ENCODE measurements at places on chromosomes 7 and 10. TPM values are rescaled to one million over a fixed set of nuclear protein-coding genes. Genes with fewer than 3 reads are reported as not detected.

The PLCE1 gene
- 0.33 TPM for total RNA-seq

- H3K27ac ChIP-seq = peak overlapping the region; percentile 90
- no peak overlapping the region for H3K4me3 ChIP-seq
- H3K27me3 ChIP-seq = no peaks in the 10 kb centered on the region
- no peak for DNase-seq
Measured at GRCh38 chr10:73967022-73967429, 30.9 kb upstream of the VCL start.

The CCDC146 gene
- total RNA-seq = 2.8 TPM

GRCh38 chr10:3085785-3086567 is 18.6 kb downstream of the PFKP start:
- H3K36me3 ChIP-seq = peaks cover 13% of the 10 kb centered on the region
- H3K4me1 ChIP-seq = peaks cover 6% of the 10 kb centered on the region
- no peaks in the 10 kb centered on the region for H3K27me3 ChIP-seq
- no peak overlapping the region for H3K27ac ChIP-seq
- DNase-seq = no peak

- H3K4me1 ChIP-seq = no peaks in the 10 kb centered on the region
- H3K36me3 ChIP-seq = no peaks in the 10 kb centered on the region
- H3K27ac ChIP-seq = no peak overlapping the region
- no peak overlapping the region for H3K4me3 ChIP-seq
Measured at GRCh38 chr7:1663223-1663622, 6.9 kb upstream of the ELFN1 start.

DNA sequence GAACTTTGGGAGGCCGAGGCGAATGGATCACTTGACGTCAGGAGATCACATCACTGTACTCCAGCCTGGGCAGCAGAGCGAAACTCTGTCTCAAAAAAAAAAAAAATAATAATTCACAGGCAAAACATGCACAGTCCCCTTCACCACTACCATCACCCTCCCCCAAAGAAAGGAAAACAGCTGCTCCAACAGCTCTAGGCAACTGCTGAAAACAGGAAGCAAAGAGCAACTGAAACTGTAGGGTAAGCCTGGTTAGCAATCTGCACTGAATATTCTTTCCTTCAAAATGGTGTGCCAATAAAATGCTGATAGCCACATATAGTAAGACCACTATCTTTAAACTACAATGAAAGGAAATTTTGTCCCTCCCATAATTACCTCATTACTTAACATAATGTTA is 11.8 kb downstream of the NT5C2 start:
- H3K27me3 ChIP-seq = no peaks in the 10 kb centered on the region
- DNase-seq = no peak
- H3K27ac ChIP-seq = no peak overlapping the region

GRCh38 chr10:29240986-29241660 is 47.7 kb upstream of the LYZL1 start:
- H3K27me3 ChIP-seq = peaks cover 3% of the 10 kb centered on the region
- H3K4me3 ChIP-seq = no peak overlapping the region
- H3K27ac ChIP-seq = no peak overlapping the region
- H3K36me3 ChIP-seq = no peaks in the 10 kb centered on the region

GRCh38 chr7:128928159-128928813 is 9.4 kb upstream of the IRF5 start:
- H3K27ac ChIP-seq = no peak overlapping the region
- H3K4me3 ChIP-seq = no peak overlapping the region
- H3K4me1 ChIP-seq = no peaks in the 10 kb centered on the region
- no peak for DNase-seq
- H3K27me3 ChIP-seq = no peaks in the 10 kb centered on the region
- no peaks in the 10 kb centered on the region for H3K36me3 ChIP-seq

The HOXA5 gene
- 22.1 TPM for total RNA-seq

DNA sequence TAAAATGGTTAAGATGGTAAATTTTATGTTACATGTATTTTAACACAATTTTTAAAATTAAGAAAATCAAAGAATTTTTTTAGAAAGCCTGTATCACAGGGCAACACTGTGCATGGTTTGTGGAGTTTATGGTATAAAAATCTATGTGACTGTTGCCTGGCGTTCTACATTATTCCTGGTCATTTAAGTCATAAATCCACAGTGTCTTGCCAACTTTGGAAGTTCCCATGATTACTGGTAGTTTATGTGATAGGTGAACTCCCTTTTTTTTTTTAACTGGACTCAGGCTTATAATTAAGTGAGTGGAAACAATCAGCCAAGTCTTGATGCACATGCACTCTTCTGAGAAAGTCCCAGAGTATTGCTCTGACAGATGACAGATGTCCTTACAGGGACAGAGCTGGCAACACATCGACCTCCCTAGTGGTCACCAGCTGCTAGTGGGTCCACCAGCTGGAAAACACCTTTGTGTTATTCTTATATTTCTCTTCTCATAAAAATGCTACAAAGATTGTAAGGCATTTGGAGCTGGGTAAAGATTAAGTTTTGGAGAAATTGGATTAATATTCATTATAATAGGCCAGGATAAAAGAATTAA is 8.8 kb upstream of the STN1 start:
- no peaks in the 10 kb centered on the region for H3K36me3 ChIP-seq
- H3K4me3 ChIP-seq = no peak overlapping the region
- DNase-seq = no peak
- no peak overlapping the region for H3K27ac ChIP-seq
- no peaks in the 10 kb centered on the region for H3K27me3 ChIP-seq

GRCh38 chr10:93498166-93498565 is 1.8 kb downstream of the CEP55 start:
- H3K36me3 ChIP-seq = no peaks in the 10 kb centered on the region
- no peaks in the 10 kb centered on the region for H3K27me3 ChIP-seq
- no peak overlapping the region for H3K27ac ChIP-seq
- no peak for DNase-seq
- H3K4me1 ChIP-seq = peaks cover 2% of the 10 kb centered on the region
- H3K4me3 ChIP-seq = peak overlapping the region; percentile 12

- H3K4me3 ChIP-seq = no peak overlapping the region
- H3K4me1 ChIP-seq = no peaks in the 10 kb centered on the region
- H3K36me3 ChIP-seq = no peaks in the 10 kb centered on the region
- no peaks in the 10 kb centered on the region for H3K27me3 ChIP-seq
Measured at GRCh38 chr7:36961097-36961496, 236.8 kb upstream of the AOAH start.

- H3K36me3 ChIP-seq = no peaks in the 10 kb centered on the region
- no peaks in the 10 kb centered on the region for H3K27me3 ChIP-seq
- peaks cover 21% of the 10 kb centered on the region for H3K4me1 ChIP-seq
- DNase-seq = no peak
- H3K27ac ChIP-seq = no peak overlapping the region
Measured at GRCh38 chr10:102819054-102819453, 18.2 kb downstream of the CYP17A1 start.

GRCh38 chr7:39950473-39951225 is 593 bp downstream of the CDK13 start:
- DNase-seq = peak; percentile 49
- H3K36me3 ChIP-seq = no peaks in the 10 kb centered on the region
- H3K27ac ChIP-seq = peak overlapping the region; percentile 97
- H3K4me1 ChIP-seq = peaks cover 5% of the 10 kb centered on the region
- no peaks in the 10 kb centered on the region for H3K27me3 ChIP-seq
- peak overlapping the region; percentile 88 for H3K4me3 ChIP-seq

The SPACDR gene
- under 0.01 TPM for total RNA-seq

- peak overlapping the region; percentile 89 for H3K27ac ChIP-seq
- no peaks in the 10 kb centered on the region for H3K27me3 ChIP-seq
- no peaks in the 10 kb centered on the region for H3K36me3 ChIP-seq
- peak; percentile 100 for DNase-seq
- peaks cover 52% of the 10 kb centered on the region for H3K4me1 ChIP-seq
Measured at GRCh38 chr7:30469303-30469702, 9.3 kb downstream of the NOD1 start.

- H3K27me3 ChIP-seq = no peaks in the 10 kb centered on the region
- no peaks in the 10 kb centered on the region for H3K4me1 ChIP-seq
- H3K4me3 ChIP-seq = no peak overlapping the region
- no peak overlapping the region for H3K27ac ChIP-seq
- DNase-seq = peak; percentile 7
Measured at GRCh38 chr10:96366508-96366907, 7.7 kb upstream of the OPALIN start.

DNA sequence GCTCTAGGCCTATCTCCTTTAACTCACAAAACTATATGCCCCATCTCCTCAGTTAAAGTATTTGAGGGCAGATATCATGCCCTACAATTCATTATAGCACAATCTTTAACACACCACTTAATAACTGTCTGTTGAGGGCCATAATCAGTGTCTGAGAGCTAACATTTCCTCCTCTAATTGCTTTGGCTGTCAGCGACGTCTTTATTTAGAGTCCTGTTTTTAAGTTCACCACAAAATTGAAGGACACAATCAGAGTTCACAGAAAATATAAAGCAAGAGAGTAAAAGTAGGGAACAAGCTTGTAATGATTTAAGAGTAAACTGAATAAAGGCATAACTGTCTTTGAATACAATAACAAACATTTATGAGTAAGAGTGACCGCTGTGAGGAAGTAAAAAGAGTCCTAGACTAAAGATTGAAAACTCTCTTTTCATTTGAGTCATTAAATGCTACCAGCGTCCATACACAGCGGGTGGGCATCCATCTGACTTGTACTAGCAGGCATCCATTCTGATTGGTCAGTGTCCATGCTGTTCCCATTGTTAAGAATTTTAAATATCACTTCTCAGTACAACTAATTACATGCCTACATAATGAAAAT is 38.4 kb upstream of the ABCB4 start:
- no peak for DNase-seq
- H3K4me1 ChIP-seq = no peaks in the 10 kb centered on the region
- H3K4me3 ChIP-seq = no peak overlapping the region
- no peaks in the 10 kb centered on the region for H3K27me3 ChIP-seq

DNA sequence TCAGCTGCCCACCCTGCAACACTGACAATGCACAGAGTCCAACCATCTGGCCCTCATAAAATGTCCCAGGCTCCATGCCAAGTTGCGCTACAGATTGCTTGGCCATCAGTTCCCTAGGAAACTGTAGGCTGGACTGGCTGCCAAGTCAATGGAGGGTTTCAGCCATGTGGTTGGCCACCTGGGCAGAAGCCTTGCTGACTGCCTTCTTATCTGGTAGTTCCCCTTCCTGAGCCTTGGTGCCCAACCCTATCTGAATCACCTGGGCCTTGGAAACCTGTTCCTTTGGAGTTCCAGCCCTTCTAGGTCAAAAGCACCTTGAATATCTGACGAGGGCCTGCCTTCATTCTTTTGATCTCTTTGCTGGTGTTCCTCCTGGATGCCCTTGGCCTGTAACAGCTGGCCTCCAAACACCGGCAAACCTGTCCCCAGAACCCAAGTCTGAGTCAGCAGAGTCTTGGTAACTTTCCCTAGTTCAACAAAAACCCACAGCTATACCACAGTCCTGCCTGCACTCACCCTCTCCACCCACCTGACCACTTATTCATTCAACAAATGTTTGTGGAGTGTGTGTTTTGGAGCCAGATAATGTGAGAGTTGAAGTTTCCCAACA is 37.4 kb upstream of the KDM7A start:
- no peak overlapping the region for H3K4me3 ChIP-seq
- no peaks in the 10 kb centered on the region for H3K4me1 ChIP-seq
- DNase-seq = peak; percentile 80
- no peaks in the 10 kb centered on the region for H3K27me3 ChIP-seq
- no peak overlapping the region for H3K27ac ChIP-seq
- H3K36me3 ChIP-seq = no peaks in the 10 kb centered on the region

The ST8SIA6 gene
- 0.26 TPM for total RNA-seq

DNA sequence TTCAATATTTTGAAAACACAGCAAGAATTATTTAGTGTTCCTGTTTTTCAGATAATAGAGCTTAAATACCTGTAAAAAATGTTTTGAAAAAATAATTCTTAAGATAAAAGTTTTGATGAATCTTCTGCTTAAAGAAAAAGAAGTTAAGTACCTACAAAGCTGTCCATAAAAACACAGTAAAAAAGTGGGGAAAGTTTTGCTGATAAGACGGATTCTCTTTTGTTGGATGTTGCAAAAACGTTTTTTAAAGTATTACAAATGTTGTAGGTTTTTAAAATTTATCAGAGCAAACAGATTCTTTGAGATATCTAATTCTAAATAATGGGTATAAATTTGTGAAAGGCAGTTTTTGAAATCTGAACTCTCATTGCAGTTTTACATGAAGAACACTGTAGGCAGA is 12.2 kb downstream of the DMTF1 start:
- no peaks in the 10 kb centered on the region for H3K4me1 ChIP-seq
- no peak overlapping the region for H3K27ac ChIP-seq
- H3K4me3 ChIP-seq = no peak overlapping the region
- DNase-seq = no peak
- H3K27me3 ChIP-seq = no peaks in the 10 kb centered on the region
- H3K36me3 ChIP-seq = peaks cover 6% of the 10 kb centered on the region

DNA sequence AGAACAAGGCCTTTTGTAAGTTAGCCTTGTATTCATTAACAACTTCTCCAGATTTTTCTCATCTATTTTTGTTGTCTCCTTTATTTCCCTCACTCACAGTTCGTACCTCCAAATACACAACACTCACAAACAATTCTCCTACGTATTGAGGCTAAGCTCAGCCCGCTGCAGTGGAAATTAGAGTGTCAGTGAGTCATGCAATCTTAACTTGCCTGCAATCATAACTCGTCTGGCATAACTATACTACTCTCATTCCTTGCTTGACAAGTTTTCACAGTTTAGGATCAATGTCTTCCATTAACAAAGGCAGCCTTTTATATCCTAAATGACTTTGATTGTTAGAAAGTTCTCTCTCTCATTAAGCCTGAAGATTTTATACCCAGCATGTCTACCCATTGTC is 23.8 kb downstream of the TMEM196 start:
- no peaks in the 10 kb centered on the region for H3K4me1 ChIP-seq
- no peak overlapping the region for H3K4me3 ChIP-seq
- DNase-seq = peak; percentile 4
- no peaks in the 10 kb centered on the region for H3K36me3 ChIP-seq
- no peak overlapping the region for H3K27ac ChIP-seq
- no peaks in the 10 kb centered on the region for H3K27me3 ChIP-seq

DNA sequence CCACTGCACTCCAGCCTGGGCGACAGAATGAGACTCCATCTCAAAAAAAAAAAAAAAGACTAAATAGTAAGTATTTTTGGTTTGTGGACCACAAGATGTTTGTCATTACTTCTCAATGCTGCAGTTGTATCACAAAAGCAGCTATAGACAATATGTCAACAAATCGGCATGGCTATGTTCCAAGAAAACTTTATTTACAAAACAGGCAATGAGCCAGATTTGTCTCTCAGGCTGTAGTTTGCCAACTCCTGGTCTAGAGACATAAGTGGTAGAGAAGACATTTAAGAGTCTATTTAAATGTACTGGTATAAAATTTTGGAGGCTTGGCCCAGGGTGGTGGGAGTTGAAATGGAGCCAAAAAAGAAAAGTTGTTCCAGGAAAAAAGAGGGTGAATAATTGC is 185.8 kb downstream of the SORCS1 start:
- DNase-seq = no peak
- no peak overlapping the region for H3K27ac ChIP-seq
- H3K36me3 ChIP-seq = no peaks in the 10 kb centered on the region
- H3K27me3 ChIP-seq = no peaks in the 10 kb centered on the region
- H3K4me3 ChIP-seq = no peak overlapping the region

- H3K4me3 ChIP-seq = no peak overlapping the region
- no peaks in the 10 kb centered on the region for H3K36me3 ChIP-seq
- H3K4me1 ChIP-seq = no peaks in the 10 kb centered on the region
- no peak for DNase-seq
Measured at GRCh38 chr10:113356794-113357680, 195.8 kb upstream of the HABP2 start.

The NYAP1 gene
- 0.26 TPM for total RNA-seq

Measured in fibroblast of lung (primary cell).